Tongue (tissue), 3 donors: ENCODE measurements at places on chromosomes 1 and 21.

DNA sequence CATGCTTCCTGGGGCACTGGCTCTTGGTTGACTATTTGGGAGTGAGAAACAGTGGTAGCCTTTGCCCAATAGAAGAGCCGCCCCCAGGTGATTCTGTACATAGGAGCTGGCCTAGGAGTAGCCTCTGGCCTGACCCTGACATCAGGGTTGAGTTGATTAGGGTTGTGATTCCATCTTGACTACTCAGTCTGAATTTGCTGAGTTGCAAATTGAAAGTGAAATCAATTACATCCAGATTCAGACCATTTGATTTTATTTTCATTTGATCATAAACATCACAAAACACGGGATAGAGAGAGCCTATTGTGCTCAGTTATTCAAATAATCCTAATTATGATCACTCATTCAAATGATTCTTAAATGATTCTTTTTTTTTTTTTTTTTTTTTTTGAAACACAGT lies 253.2 kb downstream of the KIF26B start:
- DNase-seq: no peak

GRCh38 chr1:154208677-154209388 lies 2.7 kb upstream of the CFAP141 start:
- no peak for DNase-seq

- no peak for DNase-seq
Observed at GRCh38 chr21:46061518-46061917, 36.4 kb upstream of the COL6A2 start.

DNA sequence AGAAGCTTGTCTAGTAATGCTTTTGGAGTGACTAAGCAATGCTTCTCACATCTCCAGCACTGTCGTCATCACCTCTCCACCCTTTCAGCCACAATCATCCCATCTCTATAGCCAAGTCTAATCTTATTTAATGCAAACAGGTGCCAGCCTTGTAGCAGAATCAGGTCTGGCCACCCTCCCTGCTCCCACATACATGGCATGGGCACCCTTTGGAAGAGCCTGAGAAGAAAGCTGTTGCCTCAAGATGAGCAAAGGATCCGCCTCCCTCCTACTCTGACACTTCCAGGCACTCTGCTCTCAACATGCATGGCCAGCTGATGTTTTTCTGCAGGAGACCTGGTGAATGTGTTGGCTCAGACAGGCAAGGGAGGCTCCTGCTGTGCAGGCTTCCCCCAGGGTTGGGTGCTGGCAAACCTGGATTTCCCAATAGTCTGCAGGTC lies 113.1 kb upstream of the GRIK3 start:
- no peak for DNase-seq

DNA sequence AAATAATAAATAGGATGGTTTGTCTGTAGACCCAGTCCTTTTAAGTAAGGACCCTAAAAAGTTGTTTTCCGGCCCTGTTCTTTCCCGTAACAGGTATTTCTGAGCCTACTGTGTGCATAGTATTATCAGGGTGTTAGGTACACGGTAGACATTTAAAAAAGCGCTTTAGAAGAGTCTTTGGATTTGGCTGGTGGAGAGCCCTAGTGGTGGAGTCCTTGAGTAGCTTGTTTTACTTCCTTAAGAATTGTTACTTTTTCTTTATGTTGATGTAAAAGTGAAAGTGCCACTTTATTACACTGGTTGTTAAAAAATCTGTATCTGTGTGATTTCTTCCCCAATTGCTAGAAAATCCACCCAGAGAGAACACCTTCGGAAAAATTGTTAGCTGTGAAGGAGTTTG lies 36.8 kb downstream of the SMYD2 start:
- no peak for DNase-seq

DNA sequence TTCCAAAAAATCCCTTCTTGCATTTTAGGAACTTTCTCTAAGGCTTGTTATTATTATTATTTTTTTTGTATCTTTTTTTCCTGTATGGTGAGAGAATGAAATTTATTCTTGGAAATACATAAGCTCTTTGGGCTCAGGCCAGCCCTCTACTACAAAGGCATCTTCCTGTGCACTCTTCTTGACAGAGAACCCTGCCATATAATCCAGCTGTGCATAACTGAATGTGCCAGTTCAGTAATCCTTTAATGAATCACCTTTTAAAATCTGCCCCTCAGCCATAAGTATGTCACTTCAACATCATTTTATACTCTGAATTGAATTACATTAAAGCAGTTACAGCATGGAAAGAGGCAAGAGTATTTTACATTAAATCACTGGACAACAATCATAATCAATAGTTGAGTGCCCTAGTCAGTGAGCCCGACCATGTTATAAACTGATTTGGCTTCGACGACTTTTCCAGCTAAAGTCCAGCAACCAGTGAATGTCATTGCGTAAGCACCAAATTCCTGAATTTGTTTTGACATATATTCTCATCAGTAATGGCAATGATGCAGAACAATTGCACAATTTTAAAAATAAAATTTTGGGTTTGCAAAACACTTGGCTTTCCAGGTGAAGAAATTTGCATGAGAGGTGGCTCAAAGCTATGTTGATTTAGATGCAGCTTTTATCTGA lies 59.2 kb upstream of the KCNK2 start:
- peak; percentile 31 for DNase-seq
